ENCODE measurements at places on chromosomes 4 and X.
A peak's percentile ranks its signal among the peaks of the same experiment; 100 is the strongest.

- no peak for DNase-seq
Measured at GRCh38 chr4:172986114-172986513, 182.5 kb upstream of the GALNT7 start.

DNA sequence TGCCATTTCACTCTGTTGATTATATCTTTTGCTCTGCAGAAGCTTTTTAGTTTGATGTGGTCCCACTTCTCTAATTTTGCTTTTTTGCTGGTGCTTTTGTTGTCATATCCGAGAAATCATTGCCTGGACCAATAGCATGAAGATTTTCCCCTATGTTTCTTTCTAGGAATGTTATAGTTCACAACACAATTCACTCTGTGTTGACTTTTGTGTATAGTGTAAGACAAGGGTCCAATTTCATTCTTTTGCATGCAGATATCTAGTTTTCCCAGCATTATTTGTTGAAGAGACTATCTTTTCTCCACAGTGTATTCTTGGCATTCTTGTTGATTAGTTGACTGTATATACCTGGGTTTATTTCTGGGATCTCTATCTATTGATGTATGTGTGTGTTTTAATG lies 8.3 kb upstream of the CPE start:
- DNase-seq, result no peak

DNA sequence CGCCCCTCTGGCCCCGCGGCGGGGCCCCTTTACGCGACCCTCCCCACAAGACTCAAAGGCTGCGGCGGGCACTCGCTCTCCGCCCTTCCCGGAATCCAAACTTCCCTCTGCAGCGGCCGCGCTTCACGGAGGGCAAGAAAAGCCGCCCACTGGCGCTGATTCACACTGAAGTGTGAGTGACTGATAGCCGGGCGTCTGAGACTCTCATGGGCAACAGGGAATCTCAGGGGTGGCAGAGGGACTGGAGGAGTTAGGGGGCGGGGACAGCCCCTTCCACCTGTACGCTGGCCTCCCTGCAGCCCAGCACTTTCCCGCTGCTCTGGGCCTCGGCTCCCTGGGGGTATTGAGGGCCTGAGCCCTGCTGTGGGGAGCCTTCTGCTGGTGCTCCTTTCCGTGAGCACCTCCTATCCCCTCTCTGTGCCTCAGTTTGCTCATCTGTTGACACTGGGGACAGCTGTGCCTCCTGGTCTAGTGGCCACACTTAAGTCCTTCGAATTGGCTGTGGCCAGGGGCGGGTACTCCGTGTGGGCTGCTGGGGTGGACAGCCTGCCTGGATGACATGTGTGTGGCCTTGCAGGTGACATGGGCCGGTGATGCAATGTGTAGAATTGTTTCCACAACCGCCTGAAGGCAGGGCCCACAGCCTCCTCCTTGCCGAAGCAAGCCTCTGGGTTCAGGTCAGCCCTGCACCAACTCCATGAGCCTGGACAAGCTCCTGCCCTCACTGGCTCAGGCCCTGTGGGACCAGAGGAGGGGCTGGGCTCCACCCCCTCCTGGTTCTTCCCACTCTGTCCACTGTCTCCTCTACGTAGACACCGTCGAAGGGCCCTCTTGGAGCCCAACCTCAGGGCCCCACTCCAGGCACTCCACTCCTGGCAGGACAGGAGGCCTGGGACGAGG lies 951 bp downstream of the SH3BP2 start:
- DNase-seq, result peak; percentile 93

DNA sequence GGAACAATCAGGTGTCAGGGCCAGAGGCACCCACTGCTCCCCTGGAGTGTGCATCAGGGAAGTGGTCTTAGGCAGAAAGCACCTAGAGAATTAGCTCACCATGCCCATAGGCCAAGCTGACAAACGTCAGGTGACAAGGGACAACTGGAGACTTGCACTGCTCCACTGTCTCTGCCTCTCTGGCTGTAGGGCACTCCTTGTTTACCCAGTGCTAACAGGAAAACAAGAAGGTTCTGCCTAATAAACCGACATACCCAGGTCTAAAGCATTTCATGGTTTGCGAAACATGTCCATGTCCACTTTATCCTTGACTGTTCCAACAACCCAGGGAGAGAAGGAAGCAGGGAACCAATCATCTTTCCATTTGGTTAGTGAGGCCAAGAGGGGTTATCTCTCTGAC lies 92.5 kb upstream of the MAMLD1 start:
- DNase-seq, result no peak

DNA sequence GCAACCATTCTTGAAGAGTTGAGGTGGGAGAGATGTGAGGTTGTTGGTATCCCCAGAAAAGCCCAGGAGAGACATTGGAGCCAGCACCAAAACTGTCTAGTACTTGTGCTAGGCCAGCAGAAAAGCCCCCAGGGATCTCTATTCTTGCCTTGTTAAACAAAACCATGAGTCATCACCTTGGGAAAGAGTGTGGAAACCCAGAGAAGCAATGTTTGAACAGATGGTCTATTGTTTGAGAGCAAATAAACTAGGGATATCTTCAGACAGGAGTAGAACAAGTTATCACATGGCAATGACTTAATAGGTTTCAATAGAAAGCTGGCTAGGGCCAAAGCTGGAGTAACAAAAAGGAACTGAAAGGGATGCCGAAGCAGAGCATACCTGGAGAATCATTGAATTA lies 195.7 kb upstream of the CASK start:
- no peak for DNase-seq

DNA sequence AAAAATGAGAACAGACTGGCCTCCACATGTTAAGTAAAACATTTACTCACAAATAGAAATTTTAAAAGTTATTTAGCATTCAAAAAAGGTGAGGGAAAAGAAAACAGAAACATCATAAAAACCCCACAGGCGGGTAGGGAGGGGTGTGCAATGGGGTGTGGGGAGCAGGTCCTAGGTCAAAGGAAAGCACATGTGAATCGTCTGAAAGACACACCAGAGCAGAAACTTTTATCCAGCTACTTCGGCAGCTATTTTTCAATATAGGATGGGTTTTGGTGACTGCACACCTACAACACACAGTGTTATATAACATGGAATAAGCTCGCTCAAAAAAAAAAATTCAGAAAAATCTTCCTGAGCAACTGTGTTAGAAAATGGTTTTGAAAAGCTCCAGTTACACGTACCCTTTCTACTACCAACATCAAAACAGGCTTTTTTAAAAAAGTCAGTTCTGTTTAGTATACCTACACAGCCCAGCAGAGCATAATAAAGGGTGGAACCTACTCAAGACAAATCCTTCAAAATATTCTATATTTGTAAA lies 1.6 kb downstream of the OTUD4 start:
- DNase-seq, result peak; percentile 23

DNA sequence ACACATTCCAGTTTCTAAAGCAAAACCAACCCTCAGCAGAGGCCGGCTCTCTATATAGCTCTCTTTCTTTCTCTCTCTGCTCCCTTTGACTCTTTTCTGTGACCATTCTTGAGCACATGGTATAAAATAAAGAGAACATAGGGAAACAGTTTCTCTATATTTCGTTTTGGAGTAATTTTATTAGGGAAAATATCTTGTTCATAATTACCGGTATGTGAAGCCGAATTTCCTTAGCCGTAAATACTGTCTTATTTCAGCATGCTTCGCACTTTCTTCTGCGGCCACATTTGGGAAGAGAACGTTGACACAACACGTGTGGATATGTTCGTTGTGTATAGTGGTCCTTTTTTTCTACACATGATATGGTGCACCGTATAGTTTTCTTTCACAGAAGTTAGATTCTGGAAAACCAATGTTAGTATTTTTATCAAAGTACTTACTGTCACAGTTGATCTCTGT lies 4.9 kb upstream of the LEF1 start:
- no peak for DNase-seq
